ENCODE measurements at places on chromosomes 6 and 20.

DNA sequence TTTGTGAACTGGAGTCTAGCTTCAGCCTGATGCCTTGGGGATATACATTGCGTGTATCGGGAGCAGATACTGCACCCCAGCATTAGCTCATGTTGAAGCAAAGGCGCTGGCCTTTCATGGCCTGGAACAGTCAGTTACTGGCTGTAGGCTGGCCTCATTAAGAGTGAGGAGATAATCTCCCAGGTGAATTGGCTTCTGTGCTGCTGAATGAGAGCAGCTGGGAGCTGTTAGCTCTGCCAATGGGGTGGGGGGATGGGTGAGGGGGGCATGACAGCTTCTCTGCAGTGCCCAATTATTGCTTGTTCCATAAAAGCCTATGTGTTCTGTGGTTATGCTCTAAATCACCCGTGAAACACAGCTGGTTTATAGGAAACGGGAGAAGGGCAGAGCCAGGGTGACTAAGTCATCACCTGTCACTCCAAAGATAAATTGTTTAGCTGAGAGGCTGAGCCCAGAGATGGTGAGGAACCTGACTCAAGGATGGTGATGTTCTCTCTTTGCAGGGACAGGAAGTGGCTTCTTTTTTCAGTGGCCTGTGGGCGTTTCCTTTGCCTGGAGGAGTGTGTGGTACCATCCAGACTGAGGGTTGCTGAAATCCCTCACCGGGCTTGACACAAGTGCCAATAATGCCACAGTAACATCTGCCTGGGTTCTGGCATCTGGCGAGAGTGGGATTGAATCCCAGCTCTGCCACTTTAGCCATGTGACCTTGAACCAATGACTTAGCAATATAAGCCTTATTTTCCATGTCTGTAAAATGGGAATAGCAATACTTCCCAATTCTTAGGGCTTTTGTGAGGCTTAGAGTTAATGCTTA is 170.8 kb downstream of the BCAS1 start:
- H3K4me1 ChIP-seq, result peaks cover 38% of the 10 kb centered on the region
- H3K27me3 ChIP-seq, result no peaks in the 10 kb centered on the region
- H3K4me3 ChIP-seq, result no peak overlapping the region
- DNase-seq, result no peak

DNA sequence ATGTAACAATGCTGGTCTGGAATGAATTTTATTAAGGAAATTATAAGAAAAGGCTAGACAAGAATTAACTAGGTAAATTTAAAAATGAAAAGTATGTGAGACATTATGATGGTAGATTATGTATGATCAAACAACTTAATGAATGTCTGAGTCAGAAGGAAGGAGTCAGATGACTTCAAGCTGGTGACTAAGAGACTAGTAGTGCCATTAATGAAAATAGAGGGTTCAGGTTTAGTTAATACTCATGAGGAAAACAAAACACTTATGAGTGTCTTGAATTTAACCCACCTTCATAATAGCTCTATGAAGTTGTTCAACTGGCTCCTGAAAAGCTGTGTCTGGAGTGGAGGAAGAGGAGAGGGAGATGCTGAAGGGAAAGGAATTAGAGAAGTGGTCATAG is 256.3 kb downstream of the ADGRB3 start:
- no peak for DNase-seq
- no peak overlapping the region for H3K27ac ChIP-seq
- no peak overlapping the region for H3K4me3 ChIP-seq
- H3K27me3 ChIP-seq, result no peaks in the 10 kb centered on the region
- no peaks in the 10 kb centered on the region for H3K36me3 ChIP-seq

- H3K27me3 ChIP-seq, result no peaks in the 10 kb centered on the region
- no peak overlapping the region for H3K4me3 ChIP-seq
- H3K4me1 ChIP-seq, result no peaks in the 10 kb centered on the region
- no peaks in the 10 kb centered on the region for H3K36me3 ChIP-seq
Measured at GRCh38 chr20:60206259-60206658, 248.0 kb downstream of the CDH26 start.

DNA sequence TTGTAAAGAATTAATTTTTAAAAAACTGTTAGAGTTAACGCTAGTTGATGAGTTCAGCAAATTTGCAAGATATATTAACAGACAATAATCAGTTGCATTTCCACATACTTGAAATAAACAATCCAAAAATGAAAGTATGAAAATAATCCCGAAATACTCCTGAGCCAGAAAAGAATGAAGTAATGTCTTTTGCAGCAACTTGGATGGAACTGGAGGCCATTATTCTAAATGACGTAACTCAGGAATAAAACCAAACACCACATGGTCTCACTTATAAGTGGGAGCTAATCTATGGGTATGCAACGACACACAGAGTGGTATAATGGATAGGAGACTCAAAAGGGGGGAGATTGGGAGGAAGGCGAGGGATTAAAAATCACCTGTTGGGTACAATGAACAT is 872.9 kb upstream of the GJE1 start:
- H3K36me3 ChIP-seq, result no peaks in the 10 kb centered on the region
- no peaks in the 10 kb centered on the region for H3K4me1 ChIP-seq
- H3K27me3 ChIP-seq, result no peaks in the 10 kb centered on the region

- H3K4me3 ChIP-seq, result peak within 1 kb of the TSS; percentile 96
- no peaks in the 10 kb centered on the region for H3K36me3 ChIP-seq
- no peaks in the 10 kb centered on the region for H3K27me3 ChIP-seq
- H3K4me1 ChIP-seq, result peaks cover 37% of the 10 kb centered on the region
- peak; percentile 99 for DNase-seq
Measured at GRCh38 chr6:41072836-41073202, at the start of gene NFYA. TSS of gene NFYA (plus strand) at chr6:41072974. CDS start at chr6:41079090, 6,116 bp downstream.

GRCh38 chr6:16594849-16595248 is 166.4 kb downstream of the ATXN1 start:
- DNase-seq, result no peak
- H3K27me3 ChIP-seq, result no peaks in the 10 kb centered on the region

DNA sequence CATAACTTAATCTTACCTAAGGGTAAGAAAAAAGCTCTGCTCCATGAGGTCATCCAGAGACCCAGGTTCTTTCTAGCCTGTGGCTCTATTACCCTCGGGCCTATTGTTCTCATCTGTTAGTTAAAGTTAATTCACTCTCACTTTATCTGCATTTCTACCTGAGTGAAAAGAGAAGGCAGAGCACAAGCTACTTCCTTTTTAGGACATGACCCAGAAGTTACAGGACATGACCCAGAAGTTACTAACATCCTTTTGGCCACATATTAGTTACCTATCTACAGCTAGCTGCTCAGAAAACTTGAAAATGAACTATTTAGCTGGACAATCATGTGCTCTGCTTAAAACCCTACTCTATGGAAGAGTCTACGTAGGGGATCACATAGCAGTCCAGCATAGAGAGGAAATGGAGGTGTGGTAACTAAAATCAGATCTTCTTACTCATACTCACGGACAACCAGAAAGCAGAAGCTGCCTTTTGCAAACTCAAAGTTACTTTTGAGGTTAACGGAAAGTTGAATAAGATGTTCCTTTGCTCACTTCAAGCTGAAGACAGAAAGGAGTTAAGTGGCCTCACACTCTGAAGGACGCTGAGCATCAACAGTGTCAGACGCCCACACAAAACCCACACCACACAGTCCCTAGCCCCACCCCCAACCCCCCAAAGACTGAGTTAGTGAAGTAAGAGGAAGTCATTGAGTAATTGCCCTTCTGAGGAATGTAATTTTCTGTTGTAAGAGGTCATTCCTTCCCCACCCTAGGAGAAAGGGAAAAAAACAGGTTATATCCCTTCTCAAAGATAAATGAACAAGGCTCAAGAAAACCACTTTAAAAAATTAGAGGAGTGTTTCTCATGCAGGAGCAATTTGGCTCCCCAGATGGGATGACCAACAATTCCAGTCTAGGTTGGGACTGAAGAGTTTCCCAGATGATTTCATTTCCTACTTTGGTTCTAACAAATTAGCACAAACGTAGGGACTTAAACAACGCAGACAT is 45.9 kb upstream of the TAB2 start:
- no peaks in the 10 kb centered on the region for H3K36me3 ChIP-seq
- H3K4me1 ChIP-seq, result no peaks in the 10 kb centered on the region
- H3K27me3 ChIP-seq, result no peaks in the 10 kb centered on the region
- no peak overlapping the region for H3K27ac ChIP-seq
- no peak overlapping the region for H3K4me3 ChIP-seq
- DNase-seq, result no peak

DNA sequence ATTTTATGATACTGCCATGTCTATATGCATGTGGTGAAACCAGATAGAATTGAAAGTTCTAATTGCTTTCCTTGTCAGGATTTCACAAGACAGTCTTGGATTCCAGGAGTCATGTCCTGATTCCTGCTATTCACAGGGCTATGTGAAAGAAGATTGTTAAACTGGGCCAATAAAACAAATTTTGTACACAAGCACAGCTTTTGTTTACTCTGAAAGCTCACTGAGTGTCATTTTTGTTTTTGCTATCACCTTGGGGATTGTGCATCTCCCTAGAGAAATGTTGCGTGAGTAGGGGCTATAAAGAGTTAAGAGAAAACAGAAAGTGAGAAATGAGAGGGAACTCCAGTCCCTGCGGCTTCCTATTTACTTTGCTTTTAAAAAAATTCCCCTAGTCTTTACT is 627.5 kb downstream of the PKHD1 start:
- no peak overlapping the region for H3K27ac ChIP-seq
- H3K36me3 ChIP-seq, result no peaks in the 10 kb centered on the region
- H3K4me1 ChIP-seq, result no peaks in the 10 kb centered on the region
- H3K4me3 ChIP-seq, result no peak overlapping the region
- H3K27me3 ChIP-seq, result no peaks in the 10 kb centered on the region
- no peak for DNase-seq

GRCh38 chr6:132843316-132844035 is 29.1 kb downstream of the RPS12 start:
- no peaks in the 10 kb centered on the region for H3K27me3 ChIP-seq
- DNase-seq, result no peak
- H3K4me3 ChIP-seq, result no peak overlapping the region
- no peak overlapping the region for H3K27ac ChIP-seq
- H3K36me3 ChIP-seq, result no peaks in the 10 kb centered on the region

- H3K4me3 ChIP-seq, result no peak overlapping the region
- H3K27me3 ChIP-seq, result no peaks in the 10 kb centered on the region
- no peak overlapping the region for H3K27ac ChIP-seq
- no peak for DNase-seq
- no peaks in the 10 kb centered on the region for H3K4me1 ChIP-seq
- H3K36me3 ChIP-seq, result no peaks in the 10 kb centered on the region
Measured at GRCh38 chr6:87378947-87379346, 28.8 kb upstream of the CFAP206 start.

- no peaks in the 10 kb centered on the region for H3K4me1 ChIP-seq
- H3K4me3 ChIP-seq, result no peak overlapping the region
- no peak for DNase-seq
- no peaks in the 10 kb centered on the region for H3K27me3 ChIP-seq
Measured at GRCh38 chr6:73395875-73396274, 1.2 kb downstream of the DDX43 start.

- H3K27ac ChIP-seq, result peak overlapping the region; percentile 91
- H3K4me1 ChIP-seq, result peaks cover 90% of the 10 kb centered on the region
- H3K27me3 ChIP-seq, result no peaks in the 10 kb centered on the region
Measured at GRCh38 chr20:63950701-63951397, 5.4 kb downstream of the UCKL1 start.

- H3K36me3 ChIP-seq, result no peaks in the 10 kb centered on the region
- H3K27me3 ChIP-seq, result no peaks in the 10 kb centered on the region
- H3K4me1 ChIP-seq, result no peaks in the 10 kb centered on the region
Measured at GRCh38 chr20:2174067-2174466, 72.4 kb downstream of the STK35 start.

GRCh38 chr20:61434341-61434781 is 182.3 kb downstream of the CDH4 start:
- no peak overlapping the region for H3K4me3 ChIP-seq
- no peak overlapping the region for H3K27ac ChIP-seq
- H3K4me1 ChIP-seq, result peaks cover 11% of the 10 kb centered on the region

- no peak for DNase-seq
- no peak overlapping the region for H3K4me3 ChIP-seq
- H3K27me3 ChIP-seq, result no peaks in the 10 kb centered on the region
- H3K36me3 ChIP-seq, result no peaks in the 10 kb centered on the region
Measured at GRCh38 chr20:39248171-39248861, 286.2 kb downstream of the DHX35 start.

DNA sequence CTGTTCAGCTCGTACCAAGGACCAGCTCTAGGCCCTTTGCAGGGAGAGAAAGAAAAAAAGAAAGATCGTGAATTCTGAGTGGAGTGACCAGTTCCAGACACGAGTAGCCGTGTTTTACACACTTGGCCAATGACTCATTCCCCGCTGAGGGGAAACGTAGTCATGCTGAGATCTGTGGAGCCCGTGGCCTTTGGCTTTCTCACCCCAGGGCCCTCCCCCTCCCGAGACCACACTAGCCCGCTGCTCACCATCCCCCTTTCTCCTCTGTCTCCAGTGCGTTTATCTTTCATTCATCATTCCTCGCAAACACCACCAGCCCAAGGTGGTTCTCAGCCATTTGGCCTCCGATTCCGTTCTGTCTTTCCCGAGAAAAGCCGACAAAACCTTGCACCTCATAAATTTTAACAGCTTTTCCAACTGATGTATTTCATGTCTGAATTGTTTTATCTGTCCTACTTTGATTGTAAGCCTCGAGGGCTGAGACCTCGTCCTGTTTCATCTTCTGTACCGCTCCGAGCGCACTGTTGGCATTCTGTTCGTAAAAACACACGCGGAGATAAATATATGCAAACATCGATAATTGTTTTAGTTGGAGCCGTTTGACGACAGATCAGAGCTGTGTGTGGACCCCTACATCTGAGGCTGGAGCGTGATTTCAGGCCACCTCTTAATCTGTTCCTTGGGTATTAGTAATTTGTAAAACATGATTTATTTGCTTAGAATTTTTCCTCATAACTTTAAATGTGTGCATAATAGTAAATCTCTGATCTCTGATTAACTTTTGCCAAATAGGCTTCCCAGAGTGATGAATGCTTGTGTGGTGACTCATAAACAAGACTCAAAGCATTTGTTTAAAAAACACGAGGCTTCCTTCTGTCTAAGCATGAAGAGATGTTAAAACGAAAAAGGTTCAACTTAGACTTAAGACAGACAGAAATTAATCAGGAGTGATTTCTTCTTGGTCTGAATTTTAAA is 336.6 kb downstream of the CDH4 start:
- no peak for DNase-seq
- H3K4me1 ChIP-seq, result peaks cover 14% of the 10 kb centered on the region
- H3K27ac ChIP-seq, result peak overlapping the region; percentile 61
- H3K36me3 ChIP-seq, result no peaks in the 10 kb centered on the region
- H3K27me3 ChIP-seq, result no peaks in the 10 kb centered on the region

DNA sequence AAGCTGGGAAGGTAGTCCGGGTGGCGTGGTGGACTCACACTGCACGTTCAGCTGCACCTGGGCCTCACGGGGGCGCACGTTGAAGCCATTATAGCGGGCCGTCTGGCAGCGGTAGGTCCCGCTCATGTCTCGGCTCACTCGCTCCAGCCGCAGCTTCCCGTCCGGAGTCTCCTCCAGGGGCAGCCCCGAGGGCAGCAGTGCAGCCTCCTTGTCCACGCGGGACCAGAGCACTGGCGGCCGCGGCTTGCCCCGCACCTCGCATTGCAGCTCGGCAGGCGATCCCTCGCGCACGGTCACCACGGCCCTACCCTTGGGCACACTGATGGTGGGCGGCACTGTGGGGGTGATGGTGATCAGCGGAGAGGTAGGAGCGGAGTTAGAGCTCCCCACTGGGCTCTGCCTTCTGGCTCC is 47.6 kb downstream of the MDGA1 start:
- H3K4me1 ChIP-seq, result peaks cover 5% of the 10 kb centered on the region
- no peaks in the 10 kb centered on the region for H3K36me3 ChIP-seq
- no peak overlapping the region for H3K4me3 ChIP-seq
- H3K27ac ChIP-seq, result no peak overlapping the region
- no peaks in the 10 kb centered on the region for H3K27me3 ChIP-seq
- no peak for DNase-seq

- DNase-seq, result no peak
- no peaks in the 10 kb centered on the region for H3K27me3 ChIP-seq
- no peaks in the 10 kb centered on the region for H3K4me1 ChIP-seq
- H3K4me3 ChIP-seq, result no peak overlapping the region
- H3K36me3 ChIP-seq, result no peaks in the 10 kb centered on the region
Measured at GRCh38 chr6:53673162-53673727, 7.7 kb upstream of the KLHL31 start.
